ENCODE measurements at places on chromosomes 5 and 9.

GRCh38 chr5:10581867-10582511 lies 18.1 kb downstream of the ANKRD33B start:
- DNase-seq = no peak
- no peak overlapping the region for H3K4me3 ChIP-seq
- peaks cover 9% of the 10 kb centered on the region for H3K4me1 ChIP-seq
- no peaks in the 10 kb centered on the region for H3K27me3 ChIP-seq
- H3K36me3 ChIP-seq = no peaks in the 10 kb centered on the region
- peak overlapping the region; percentile 2 for H3K27ac ChIP-seq

GRCh38 chr9:133874060-133874657 lies 118.0 kb downstream of the VAV2 start:
- no peak overlapping the region for H3K4me3 ChIP-seq
- H3K36me3 ChIP-seq = no peaks in the 10 kb centered on the region
- H3K27me3 ChIP-seq = no peaks in the 10 kb centered on the region
- H3K4me1 ChIP-seq = no peaks in the 10 kb centered on the region
- H3K27ac ChIP-seq = no peak overlapping the region

DNA sequence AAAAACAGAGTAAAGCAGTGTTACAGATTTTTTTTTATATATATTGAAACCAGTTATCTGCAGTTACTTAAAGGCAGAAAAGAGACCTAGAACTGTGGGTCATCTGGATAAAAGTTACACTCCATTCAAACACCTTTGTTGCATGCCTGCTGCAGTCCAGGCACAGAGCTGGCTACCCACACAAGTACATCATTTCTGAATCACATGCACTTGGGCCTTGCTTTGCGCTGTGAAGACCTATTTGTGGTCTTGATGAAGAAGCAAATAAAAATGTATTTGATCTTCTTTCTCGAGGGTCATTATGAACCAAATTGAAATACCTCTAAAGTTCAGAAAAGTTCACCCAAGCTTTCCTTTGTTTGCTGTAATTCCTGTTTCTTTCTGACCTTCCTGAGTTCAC lies 503.0 kb upstream of the ZNF608 start:
- H3K4me3 ChIP-seq = no peak overlapping the region
- H3K4me1 ChIP-seq = no peaks in the 10 kb centered on the region
- H3K27me3 ChIP-seq = no peaks in the 10 kb centered on the region
- no peaks in the 10 kb centered on the region for H3K36me3 ChIP-seq

- no peaks in the 10 kb centered on the region for H3K4me1 ChIP-seq
- no peak for DNase-seq
- no peak overlapping the region for H3K27ac ChIP-seq
- no peaks in the 10 kb centered on the region for H3K36me3 ChIP-seq
- no peaks in the 10 kb centered on the region for H3K27me3 ChIP-seq
These were observed 97.6 kb downstream of the PRELID2 start for GRCh38 chr5:145737578-145737977.

GRCh38 chr5:54136516-54137440 lies 173.6 kb downstream of the ARL15 start:
- no peak for DNase-seq
- no peaks in the 10 kb centered on the region for H3K27me3 ChIP-seq
- no peak overlapping the region for H3K27ac ChIP-seq

GRCh38 chr9:129733632-129733953 lies 19.2 kb downstream of the PTGES start:
- no peak for DNase-seq
- no peaks in the 10 kb centered on the region for H3K4me1 ChIP-seq
- no peak overlapping the region for H3K4me3 ChIP-seq
- H3K27ac ChIP-seq = no peak overlapping the region

DNA sequence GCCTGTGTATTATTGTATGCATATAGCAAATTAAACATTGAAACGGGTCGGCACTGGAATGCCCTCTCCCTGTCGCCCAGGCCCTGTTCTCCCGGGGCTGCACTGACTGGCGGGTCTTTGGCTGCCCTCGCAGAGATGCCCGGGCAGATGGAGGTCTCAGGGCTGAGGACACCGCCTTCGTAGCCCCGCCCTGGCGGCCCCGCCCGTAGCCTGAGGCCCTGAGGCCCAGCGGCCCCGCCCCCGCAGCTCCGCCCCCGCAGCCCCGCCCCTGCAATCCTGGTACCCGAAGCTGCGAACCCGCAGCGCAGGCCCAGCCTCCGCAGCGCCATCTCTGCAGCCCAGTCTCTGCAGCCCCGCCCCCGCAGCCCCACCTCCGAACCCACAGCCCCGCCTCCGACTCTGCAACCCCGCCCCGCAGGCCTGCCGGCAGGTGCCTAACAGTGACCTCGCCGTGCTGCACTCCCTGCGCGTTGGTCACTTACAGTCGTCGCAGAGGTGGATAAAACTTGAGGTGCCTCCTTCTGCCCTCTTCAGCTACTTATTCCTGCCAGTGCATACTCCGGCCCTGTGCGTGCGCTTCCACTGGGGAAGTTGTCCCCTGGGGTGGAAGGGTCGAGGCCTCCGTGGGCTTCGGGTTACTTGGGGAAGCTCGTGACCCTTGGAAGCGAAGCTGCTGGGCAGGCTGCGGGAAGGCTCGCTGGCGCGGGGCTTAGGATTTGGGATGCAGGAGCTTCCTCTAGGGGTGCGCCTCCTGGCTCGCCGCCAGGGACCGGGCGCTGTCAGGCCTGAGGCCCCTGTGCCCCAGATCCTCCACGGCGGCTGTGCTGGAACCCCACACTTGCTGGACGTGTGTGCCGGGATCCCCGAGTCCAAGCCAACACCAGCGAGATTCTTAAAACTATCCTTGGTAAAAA lies 72.3 kb downstream of the ICE1 start:
- no peaks in the 10 kb centered on the region for H3K27me3 ChIP-seq
- peaks cover 15% of the 10 kb centered on the region for H3K4me1 ChIP-seq
- DNase-seq = peak; percentile 72
- no peak overlapping the region for H3K27ac ChIP-seq
- H3K4me3 ChIP-seq = no peak overlapping the region

DNA sequence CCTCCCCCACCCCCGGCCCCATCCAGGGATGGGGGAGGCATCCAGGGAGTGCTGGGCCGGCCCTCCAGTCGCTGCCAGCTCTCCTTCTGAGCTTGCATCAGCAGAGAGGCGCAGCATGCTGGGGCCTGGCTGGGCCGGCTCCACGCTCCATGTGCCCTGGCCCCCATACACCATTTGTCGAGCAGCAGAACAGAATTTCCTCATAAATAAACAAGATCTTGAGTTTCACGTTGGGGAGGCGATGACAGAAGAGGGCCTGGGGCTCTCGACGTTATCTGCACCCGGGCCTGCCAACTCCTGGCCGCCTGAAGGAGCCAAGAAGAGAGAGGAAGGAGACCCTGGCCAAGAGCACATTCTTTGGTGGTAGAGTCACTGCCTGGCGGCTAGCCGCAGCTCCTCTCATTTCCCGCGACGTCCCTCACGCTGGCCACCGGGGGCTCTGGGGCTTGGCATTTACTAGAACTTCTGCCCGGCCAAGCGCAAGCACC lies 177.0 kb downstream of the FGF18 start:
- H3K4me1 ChIP-seq = peaks cover 19% of the 10 kb centered on the region
- H3K36me3 ChIP-seq = no peaks in the 10 kb centered on the region
- peak; percentile 95 for DNase-seq

GRCh38 chr5:92328584-92329259 lies 945.6 kb upstream of the ARRDC3 start:
- H3K27ac ChIP-seq = no peak overlapping the region
- no peaks in the 10 kb centered on the region for H3K27me3 ChIP-seq

DNA sequence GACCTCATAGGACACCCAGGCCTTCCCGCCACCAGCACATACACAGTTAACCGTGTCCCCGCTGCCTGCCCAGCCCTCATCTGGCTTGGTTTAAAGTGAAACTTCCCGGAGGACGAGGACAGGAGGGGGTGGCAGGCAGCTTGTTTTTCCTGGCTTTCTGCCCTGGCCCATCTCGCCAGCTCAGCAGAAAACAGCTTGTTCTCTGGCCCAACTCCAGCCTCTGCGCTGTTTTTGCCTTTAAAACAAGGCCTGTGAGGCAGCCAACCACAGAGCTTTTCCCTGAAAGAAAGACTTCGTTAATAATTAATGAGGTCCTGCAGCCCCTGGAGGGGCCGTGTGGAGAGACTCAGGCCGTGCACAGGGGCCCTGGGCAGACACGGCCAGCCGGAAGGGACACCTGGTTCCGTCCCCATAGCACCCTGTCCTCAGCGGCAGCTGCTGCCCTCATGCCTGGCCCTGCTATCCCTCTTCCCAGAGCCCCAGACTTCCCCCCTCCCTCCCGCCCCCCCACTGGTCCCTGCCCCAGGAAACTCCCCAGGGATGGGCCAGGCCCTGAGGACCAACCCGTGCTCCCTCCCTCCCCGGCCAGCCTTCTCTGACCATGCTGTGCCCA lies 108.7 kb downstream of the RXRA start:
- H3K27me3 ChIP-seq = no peaks in the 10 kb centered on the region

DNA sequence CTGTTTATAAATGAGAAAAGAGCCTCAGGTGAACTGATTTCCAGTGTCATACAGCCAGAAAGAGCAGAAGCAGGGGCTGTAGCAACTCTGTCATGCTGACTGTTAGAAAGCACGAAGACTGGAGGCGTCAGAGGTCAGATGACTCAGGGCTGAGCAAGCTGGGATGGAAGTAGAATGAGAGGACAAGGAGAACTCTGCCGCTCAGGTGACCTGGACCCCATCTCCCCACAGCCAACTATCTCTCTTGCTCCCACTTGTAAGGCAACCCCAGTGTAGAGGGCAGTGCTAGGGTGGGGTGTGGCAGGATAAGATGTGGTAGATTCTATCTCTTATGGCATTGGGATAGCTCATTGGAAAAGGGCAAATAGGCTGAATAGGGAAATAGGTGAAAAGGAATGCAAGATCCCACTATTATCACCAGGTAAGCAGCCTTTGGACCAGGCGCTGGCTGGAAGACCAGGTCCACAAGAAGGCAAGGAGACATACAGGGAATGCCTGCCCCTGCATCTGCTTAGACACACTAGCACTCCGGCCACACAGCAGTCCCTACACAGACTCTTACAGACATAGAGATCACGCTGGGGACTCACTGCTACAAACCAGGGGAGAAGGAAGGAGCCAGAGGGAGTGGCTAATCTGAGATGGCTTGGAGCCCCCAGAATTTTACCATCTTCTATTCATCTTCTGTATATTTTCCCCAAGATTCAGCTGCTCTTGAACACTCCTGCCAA lies 21.2 kb upstream of the LOX start:
- H3K4me3 ChIP-seq = no peak overlapping the region
- no peaks in the 10 kb centered on the region for H3K36me3 ChIP-seq
- no peak for DNase-seq
- H3K4me1 ChIP-seq = no peaks in the 10 kb centered on the region

- no peaks in the 10 kb centered on the region for H3K27me3 ChIP-seq
- H3K4me1 ChIP-seq = no peaks in the 10 kb centered on the region
- no peak overlapping the region for H3K4me3 ChIP-seq
- H3K36me3 ChIP-seq = no peaks in the 10 kb centered on the region
These were observed 20.6 kb upstream of the SLC9A3 start for GRCh38 chr5:544675-545355.

DNA sequence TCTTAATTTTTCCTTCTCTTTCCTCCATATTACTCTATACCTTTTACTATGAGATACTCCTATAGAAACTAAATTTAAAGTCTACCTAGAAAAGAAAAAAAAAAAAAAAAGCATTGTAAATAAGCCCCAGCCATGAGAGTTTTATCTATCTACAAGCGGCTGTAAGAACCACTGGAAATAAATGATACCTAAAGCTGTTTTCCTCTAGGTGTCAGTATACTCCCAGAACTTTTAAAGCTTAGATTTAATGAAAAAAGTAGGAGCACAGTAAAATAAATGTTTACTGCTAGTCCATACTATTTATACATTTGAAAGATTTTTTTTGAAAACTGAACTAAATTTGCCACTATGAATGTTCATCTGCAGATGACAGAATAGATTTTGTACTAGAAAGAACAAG lies 26.2 kb downstream of the TYRP1 start:
- no peaks in the 10 kb centered on the region for H3K36me3 ChIP-seq
- H3K27me3 ChIP-seq = no peaks in the 10 kb centered on the region
- no peak overlapping the region for H3K27ac ChIP-seq
- DNase-seq = no peak
- no peak overlapping the region for H3K4me3 ChIP-seq

All from thyroid gland (tissue), 4 donors.